Activated CD8-positive, alpha-beta memory T cell treated with anti-CD3 and anti-CD28 coated beads, Interleukin-2, amount 10 ng/mL, durations not matched to agents 7 days and 5 days (primary cell): ENCODE measurements at places on chromosomes 12 and 14. TPM values are rescaled to one million over a fixed set of nuclear protein-coding genes. Genes with fewer than 3 reads are reported as not detected.

ACRBP gene
- total RNA-seq: 1.1 TPM

DNA sequence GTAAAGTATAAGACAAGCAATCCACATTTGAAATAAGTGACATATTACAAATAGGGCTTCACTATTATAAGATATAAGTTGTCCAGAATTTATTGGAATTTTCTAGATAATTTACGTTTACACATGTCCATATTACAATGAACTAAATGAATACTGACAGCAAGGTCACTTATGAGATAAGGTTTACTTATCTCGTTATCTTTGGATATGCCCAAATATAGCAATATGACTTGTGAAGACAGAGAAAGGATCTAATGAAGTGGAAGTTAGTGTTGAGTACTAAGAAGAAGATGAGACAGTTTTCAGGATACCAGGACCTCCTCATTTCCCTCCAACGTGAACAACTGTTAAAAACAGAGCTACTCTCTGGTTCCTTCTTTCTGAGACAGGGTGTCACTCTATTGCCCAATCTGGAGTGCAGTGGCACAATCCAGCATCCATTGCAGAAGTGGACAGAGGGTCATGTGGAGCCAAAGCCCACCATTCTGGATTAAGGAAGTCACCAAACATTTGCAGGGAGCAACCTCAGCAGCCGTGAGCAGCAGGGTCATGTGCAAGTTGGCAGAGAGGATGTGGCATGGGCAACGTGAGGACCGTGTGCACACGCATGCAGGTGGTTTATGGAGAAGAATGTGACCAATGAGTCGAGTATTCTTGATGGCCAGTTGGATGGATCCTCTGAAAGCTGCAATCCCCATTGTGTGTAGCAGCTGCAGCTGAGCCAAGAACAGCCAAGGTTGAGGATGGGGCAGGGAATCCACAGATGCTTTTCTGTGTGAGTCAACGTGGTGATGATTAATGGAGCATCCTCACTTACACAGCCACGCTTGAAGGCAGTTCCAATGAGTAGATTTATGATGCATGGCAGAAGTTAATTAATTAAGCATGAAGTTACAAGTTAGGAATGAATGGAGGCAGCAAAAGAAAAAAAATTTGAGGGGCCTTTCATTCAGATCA lies 111.0 kb downstream of the BICD1 start:
- H3K4me1 ChIP-seq: no peaks in the 10 kb centered on the region
- DNase-seq: no peak
- H3K4me3 ChIP-seq: no peak overlapping the region
- H3K27me3 ChIP-seq: no peaks in the 10 kb centered on the region

LUM gene
- total RNA-seq: not detected

DNA sequence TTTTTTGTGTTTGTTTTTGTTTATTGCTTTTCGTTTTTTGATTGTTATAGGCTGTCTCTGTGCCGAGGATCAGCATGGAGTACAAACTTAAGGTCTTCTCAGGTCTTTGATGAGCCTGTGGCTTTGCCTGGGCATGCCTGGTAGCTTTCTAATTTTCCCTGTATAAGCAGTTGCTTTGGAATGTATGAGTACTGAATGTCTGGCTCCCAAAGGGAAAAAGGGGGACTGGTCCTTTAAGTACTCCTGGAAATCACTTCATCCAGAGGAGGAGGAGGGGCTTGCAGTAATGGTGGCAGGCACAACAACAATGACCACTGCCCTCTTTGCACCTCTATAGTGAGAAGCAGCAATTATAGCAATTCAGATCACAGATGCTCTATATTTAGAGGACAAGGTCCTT lies 67.6 kb upstream of the TTC7B start:
- H3K27ac ChIP-seq: no peak overlapping the region
- H3K27me3 ChIP-seq: no peaks in the 10 kb centered on the region
- H3K4me3 ChIP-seq: no peak overlapping the region
- DNase-seq: no peak
- H3K36me3 ChIP-seq: peaks cover 52% of the 10 kb centered on the region
- H3K4me1 ChIP-seq: no peaks in the 10 kb centered on the region

DNA sequence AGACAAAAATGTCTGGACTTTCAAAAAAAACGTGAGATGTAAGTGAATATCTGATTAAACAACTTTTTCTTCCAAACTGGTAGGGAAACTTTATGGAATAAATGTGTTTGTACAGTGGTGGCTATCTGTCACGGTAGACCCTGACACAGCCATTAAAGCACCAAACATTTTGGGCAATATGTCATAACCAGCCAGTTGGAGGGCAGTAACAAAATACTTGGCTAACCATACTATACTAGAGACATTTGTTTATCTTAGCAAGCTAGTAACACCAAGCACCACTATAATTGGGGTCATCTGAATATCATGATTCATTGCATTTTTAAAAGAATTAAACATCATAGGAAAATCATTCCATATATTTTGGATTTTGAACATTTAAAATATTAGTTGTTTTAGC lies 6.0 kb upstream of the MYF6 start:
- no peak overlapping the region for H3K4me3 ChIP-seq
- no peaks in the 10 kb centered on the region for H3K36me3 ChIP-seq
- no peak overlapping the region for H3K27ac ChIP-seq
- DNase-seq: no peak
- no peaks in the 10 kb centered on the region for H3K4me1 ChIP-seq
- H3K27me3 ChIP-seq: no peaks in the 10 kb centered on the region

DNA sequence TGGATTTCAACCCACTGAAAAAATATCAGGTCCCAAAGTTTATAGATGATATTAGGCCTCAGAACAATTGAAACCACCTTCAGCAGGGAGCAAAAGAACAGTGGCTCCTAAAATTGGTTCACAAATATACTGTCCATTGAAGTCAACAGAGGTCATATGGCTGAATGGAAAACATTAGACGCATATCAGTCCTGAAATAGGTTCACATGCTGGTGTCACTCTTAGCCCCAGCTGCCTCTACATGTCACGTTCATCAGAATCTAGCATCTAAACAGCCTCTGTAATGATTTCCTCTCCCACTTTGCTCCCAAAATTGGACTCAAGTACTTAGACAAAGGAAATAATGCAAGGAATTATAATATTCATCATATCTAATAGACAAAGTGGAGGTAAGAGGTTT lies 8.7 kb downstream of the FLRT2 start:
- peaks cover 2% of the 10 kb centered on the region for H3K36me3 ChIP-seq
- no peak overlapping the region for H3K4me3 ChIP-seq
- peaks cover 24% of the 10 kb centered on the region for H3K27me3 ChIP-seq
- no peak for DNase-seq
- no peak overlapping the region for H3K27ac ChIP-seq

CCDC184 gene
- total RNA-seq: 0.32 TPM

GRCh38 chr14:34237081-34237480 lies 225.0 kb downstream of the SPTSSA start:
- no peak overlapping the region for H3K27ac ChIP-seq
- H3K36me3 ChIP-seq: no peaks in the 10 kb centered on the region
- peaks cover 6% of the 10 kb centered on the region for H3K27me3 ChIP-seq
- no peaks in the 10 kb centered on the region for H3K4me1 ChIP-seq
- no peak overlapping the region for H3K4me3 ChIP-seq

DNA sequence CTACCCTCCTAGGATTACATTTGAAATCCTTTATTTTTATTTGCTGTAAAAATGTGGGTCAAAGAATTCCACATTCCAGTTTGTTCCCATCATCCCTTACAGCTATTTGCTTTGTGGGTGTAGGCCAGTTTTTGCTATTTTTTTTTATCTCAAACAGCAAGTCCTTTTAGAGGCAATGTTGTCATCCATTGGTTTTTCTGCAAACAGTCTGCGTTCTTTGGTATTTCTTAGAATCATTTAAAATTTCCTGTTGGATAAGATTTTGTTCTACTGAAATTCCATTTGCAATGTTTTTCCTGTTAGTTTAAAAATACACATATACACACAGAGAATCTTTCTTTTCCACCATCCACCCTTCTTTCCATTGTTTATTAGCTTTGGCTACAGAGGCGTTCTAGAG lies 53.3 kb upstream of the STK38L start:
- no peak overlapping the region for H3K4me3 ChIP-seq
- H3K4me1 ChIP-seq: peaks cover 11% of the 10 kb centered on the region
- no peaks in the 10 kb centered on the region for H3K27me3 ChIP-seq
- no peaks in the 10 kb centered on the region for H3K36me3 ChIP-seq
- H3K27ac ChIP-seq: no peak overlapping the region

DNA sequence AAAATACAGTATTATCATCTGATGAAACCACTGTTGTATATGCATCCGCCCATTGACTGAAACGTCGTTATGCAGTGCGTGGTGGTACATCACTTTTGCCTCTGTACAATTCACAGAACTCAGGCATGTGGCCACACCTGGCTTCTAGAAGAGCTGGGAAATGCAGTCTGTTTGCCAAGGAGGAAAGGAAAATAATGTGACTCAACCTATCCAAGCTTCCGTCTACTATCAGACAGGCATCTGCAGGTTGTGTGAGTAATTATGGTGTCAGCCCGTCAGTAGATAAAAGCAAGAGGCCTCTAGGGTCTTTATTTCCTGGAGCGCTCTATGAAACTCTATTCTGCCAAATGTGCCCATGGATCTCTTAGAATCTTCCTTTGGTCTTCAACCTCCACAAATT lies 111.6 kb downstream of the BBS10 start:
- no peaks in the 10 kb centered on the region for H3K4me1 ChIP-seq
- no peaks in the 10 kb centered on the region for H3K36me3 ChIP-seq
- no peaks in the 10 kb centered on the region for H3K27me3 ChIP-seq
- H3K4me3 ChIP-seq: no peak overlapping the region
- no peak for DNase-seq
